ENCODE measurements at places on chromosomes 1 and 21.

GRCh38 chr1:231364192-231364591 lies 26.1 kb downstream of the SPRTN start:
- no peak for DNase-seq

- DNase-seq = no peak
Observed at GRCh38 chr1:160338580-160338979, 4.5 kb downstream of the COPA start.

GRCh38 chr1:56135864-56136147 lies 443.6 kb downstream of the PLPP3 start:
- DNase-seq = no peak

DNA sequence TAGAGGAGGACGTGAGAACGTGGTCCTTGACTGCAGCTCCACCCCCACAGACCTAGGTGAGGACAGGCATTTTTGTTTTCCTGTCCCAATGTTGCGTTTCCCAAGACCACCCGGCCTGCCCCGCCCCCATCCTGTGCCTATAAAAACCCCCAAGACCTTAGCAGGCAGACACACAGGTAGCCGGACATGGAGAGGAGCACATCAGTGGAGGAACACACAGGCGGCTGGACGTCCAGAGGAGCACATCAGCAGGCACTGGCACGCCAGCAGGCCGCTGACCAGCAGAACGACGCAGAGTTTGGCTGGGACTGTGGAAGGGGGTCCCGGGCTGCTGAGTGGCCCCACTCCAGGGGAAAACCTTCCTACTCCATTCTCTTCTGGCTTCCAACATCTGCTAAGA lies 12.7 kb upstream of the HMGCL start:
- DNase-seq = no peak

DNA sequence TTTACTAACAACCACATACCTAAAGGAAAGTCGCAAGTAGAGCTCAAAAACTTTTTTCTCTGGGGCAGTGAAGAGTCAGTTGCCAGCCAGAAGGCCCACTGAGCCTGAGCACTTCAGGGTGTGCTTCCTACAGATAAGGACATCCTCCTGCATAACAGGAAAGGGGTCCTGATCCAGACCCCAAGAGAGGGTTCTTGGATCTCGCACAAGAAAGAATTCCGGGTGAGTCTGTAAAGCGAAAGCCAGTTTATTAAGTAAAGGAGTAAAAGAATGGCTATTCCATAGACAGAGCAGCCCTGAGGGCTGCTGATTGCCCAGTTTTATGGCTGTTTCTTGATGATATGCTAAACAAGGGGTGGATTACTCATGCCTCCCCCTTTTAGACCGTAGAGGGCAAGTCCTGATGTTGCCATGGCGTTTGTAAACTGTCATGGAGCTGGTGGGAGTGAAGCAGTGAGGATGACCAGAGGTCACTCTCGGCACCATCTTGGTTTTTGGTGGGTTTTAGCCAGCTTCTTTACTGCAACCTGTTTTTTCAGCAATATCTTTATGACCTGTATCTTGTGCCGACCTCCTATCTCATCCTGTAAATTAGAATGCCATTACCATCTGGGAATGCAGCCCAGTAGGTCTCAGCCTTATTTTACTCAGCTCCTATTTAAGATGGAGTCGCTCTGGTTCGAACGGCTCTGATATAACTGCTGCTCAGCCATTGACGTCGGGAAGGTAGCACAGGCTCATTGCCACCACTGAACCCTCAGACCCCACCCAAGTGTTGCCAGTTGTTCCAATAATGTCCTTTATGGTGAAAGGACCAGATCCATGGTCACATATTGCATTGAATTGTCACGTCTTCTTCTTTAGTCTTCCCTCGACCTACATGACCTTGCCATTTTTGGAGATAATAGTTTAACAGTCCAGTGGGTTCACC lies 96.6 kb upstream of the ERRFI1 start:
- no peak for DNase-seq

GRCh38 chr1:80064524-80064923 lies 1058.0 kb upstream of the ADGRL4 start:
- no peak for DNase-seq

DNA sequence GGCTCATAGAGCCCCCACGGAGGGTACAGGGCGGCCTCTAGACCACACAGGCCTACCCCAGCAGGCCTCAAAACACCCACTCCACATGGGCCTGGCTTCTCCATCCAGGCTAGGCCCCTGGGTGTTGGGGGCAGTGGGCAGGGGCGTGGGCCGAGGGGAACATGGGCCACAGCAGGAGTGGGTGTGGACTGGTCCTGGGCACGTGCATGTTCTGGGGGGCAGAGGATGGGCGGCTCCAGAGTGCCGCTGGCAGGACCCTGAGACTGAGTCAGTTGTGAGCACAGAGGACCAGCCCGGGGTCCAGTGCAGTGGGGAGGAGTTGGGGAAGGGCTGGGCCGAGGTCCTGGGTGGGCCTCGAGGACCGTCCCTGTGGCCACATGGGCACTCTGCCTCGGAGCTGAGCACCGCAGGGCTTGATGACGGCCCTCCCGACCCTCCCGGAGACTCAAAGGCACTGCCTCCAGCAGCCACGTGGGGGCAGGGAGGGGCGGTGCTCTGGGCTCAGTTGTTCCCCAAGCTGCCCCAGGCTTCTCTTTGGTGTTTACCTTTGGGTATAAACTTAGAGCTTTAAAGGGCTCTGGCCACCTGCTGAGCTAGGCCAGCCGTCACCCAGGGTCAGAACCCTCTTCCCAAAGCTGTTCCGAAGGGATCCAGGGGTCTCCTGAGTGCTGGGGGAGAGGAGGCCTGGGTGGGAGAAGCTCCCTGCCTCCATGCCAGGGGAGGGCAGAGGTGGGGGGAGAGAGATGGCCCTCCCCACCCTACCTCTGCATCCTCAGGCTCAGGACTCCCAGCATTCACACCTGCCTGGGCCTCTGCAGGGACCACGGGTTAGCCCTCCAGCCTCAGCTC lies 79.9 kb downstream of the MORN1 start:
- DNase-seq = peak; percentile 49

DNA sequence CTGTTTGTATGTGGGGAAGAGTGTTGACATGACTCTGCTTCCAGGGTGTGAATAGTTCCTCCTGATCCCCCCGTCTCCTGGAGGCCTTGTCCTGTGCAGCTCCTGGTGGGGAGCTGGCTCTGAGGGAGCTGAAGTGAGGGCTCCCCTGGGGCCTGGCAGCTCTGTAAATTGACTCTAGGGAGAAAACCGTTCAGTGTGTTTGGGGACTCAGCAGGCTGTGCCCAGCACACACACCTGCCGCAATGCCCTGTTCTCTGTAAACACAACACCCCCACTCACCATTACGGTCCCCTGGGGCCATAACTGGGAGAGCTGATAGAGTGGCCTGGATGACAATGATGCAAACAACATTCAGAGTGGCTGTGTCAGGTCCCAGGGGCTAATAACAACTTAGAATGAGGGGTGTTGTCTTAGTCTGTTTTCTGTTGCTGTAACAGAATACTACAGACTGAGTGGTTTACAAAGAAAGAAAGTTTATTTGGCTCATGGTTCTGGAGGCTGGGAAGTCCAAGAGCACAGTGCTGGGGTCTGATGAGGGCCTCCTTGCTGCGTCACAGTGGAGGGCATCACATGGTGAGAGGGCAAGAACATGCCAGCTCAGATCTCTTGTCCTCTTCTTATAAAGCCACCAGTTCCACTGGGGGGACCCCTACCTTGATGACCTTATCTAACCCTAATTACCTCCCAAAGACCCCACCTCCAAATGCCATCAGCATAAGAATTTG lies 15.3 kb downstream of the ADORA1 start:
- no peak for DNase-seq

GRCh38 chr1:97826820-97827219 lies 94.0 kb downstream of the DPYD start:
- no peak for DNase-seq

DNA sequence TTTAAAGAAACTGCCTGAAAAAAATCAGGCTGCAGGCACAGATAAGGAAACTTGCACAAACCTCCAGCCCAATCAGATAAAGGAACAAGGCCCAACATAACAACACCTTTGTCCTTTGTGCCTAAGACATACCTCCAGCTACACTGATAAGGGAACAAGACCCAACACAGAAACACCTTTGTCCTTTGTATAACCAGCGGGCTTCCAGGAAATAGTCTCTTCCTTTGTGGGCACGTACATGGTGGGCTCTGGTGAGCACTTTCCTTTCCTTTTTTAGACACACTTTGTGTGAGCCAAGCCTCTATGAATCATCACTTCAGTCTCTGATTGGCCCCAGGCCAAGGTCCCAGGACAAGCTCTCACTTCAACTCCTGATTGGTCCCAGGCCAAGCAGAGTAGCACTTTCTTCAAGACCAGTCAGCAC lies 23.6 kb downstream of the ZNF670 start:
- no peak for DNase-seq

DNA sequence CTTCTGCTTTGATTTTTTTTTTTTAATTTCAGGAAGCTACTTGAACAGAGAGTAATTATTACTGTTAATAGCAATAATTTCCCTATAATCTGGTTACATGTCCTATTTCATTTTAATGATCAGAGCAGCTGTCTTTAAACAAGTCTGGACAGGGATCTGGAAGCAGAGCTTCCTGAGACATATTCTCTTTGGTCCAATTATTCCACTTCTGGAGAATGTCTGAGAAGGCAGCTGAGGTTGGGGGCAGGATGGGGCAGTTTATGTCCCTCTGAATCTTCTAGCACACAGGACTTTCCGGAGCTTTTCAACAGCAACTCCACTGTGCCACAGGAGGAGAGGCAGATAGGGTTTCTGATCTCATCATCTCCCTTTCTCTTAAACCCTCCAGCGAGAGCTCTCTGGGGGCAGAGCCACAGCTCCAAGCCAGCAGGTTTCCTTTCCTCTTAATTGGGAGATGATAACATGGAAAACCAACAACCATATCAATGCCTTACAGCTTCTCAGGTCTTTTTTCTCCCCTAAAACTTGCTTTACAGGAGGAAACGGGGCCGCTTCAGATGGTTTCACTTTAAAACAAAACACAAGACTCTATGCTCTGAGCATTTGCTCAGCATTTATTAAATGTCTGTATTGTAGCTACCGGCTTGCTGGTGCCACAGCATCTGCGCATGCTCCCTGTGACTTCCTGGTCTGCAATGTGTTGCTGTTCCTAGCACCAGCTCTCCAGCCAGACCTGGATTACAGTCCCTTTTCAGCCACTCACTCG lies 425.7 kb upstream of the USP24 start:
- DNase-seq = no peak

- no peak for DNase-seq
Observed at GRCh38 chr1:46533179-46533864, 18.1 kb downstream of the KNCN start.

- no peak for DNase-seq
Observed at GRCh38 chr21:44820851-44821250, 3.0 kb upstream of the SUMO3 start.

DNA sequence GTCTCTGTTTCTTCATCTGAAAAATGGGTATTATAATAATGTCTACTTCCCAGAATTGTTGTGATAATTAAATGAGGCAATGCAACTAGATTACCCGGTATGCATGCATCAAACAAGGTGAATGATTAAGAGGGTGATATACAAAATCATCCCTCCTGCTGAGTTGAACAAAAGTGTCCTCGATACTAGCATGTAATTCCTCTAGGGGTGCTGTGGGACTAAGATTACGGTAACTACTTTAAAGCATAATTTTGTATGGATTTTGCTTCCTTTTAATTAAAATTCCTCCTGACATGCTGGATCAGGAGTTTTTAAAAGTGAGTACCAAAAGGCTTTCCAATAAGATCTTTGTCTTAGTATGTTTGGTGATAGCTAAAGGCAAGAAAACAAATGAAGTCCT lies 98.7 kb upstream of the PRMT6 start:
- DNase-seq = no peak

DNA sequence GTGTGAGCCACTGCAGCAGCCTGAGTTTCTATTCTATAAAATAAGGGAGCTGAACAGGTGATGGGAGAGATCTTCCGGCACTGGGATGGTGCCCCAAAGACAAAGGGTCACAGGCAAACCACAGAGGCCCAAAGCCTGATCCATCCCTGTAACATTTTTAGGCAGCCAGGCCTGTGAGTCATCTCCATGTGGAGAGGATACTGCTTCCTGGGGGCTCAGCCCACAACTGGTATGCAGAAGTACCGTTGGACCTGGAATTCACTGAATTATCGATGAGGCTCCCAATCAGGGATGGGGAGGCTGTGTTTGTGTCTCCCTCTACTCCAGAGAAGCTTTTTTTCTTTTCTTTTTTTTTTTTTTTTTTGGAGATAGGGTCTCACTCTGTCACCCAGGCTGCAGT lies 48.8 kb upstream of the WASF2 start:
- DNase-seq = no peak

DNA sequence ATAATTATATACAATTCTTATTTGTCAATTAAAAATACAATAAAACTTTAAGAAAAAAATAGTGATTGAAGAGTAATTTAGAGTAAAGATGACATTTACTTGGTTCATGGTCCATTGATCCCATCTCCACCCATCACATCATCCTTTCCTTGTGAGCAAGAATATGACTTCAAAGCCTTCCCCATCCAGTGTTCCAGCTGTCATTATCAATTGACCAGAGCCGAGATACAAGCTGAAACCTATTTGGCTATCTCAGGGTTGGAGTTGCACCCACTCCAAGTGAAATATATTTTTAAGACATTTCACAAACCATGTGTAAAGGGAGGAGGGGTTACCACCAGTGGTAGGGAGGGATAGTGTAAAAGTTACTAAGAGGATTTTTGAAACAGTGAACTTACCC lies 428.9 kb upstream of the C1orf87 start:
- DNase-seq = no peak

- no peak for DNase-seq
Observed at GRCh38 chr1:53378932-53379661, 51.2 kb upstream of the LRP8 start.

Data from progenitor cell of endocrine pancreas (in vitro differentiated cells).